ENCODE measurements at places on chromosomes 11 and 22. TPM values are rescaled to one million over a fixed set of nuclear protein-coding genes. Genes with fewer than 3 reads are reported as not detected.
A peak's percentile ranks its signal among the peaks of the same experiment; 100 is the strongest.

DNA sequence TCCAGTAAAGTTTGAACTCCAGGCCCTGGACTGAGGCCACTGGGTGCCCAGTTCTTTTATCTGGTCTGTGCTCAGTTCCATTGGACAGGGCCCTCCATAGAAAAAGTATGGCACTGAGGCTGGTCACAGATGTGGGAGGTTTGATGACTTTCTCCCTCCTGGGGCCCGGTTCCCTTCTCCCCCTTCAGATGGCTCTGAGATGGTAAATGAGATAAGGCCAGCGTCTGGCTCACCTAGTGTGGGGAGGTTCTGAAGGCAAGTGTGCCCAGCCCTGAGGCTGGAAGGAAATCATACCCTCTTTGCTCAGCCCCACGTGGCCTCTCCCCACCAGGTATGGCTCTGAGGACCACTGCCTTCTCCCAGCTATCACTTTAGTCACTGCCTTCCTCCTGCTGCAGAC is 1.5 kb upstream of the CLDN5 start:
- no peak for DNase-seq

Gene POU2AF2
- 1.3 TPM for total RNA-seq

GRCh38 chr11:61771985-61772455 is 19.6 kb downstream of the MYRF start:
- no peak for DNase-seq

Gene LZTR1
- total RNA-seq, result 31.6 TPM

Gene UCP2
- total RNA-seq, result 43.0 TPM

DNA sequence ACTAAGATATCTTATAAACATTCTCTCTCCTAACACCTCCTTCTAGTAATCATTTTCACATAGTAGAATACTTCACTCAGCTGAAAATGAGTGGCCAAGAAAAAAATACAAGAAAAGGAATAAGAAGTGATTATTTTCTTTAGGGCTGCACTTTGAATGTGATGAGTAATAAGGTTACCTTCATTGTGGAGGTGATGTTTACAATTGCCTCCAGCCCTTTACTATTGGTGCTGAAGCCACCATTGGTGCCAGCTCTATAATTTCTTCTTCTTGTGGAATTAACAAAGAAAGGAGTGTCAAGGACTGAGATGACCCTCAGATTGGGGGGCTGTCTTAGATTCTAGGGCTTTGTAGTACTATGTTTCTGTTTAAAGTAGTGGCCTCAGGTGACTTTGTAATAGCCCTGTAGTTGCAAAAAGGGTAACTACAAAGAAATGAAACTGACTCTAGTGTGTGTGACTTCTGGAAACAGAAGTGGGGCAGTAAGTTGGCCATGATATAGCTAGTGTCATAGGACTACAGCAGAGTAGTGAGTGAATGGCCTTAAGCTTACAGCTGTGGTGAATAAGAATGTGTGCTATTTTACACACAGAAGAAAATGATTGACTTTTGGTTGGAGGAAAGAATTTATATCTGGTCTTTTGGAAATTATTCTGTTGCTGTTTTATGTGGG is 287.2 kb downstream of the TMEM135 start:
- no peak for DNase-seq

Gene EMID1
- 4.4 TPM for total RNA-seq

DNA sequence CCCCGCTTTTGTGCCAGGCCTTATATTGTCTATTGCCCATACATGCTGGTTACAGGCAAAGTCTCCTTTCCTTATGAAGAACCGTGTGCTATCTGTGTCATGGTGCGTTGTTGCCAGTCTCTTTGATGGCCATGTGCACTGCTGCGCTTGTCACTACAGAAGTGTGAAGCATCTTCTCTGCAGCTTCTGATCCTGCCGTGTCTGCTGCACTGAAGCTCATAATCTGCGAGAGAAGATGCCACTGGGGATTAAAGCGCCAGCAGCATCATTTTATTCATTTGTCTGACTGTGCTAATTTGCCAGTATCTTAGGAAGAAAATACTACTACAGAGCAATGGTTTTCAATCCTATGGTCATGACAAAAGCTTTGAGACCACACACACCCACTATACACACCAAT is 330.1 kb downstream of the FAT3 start:
- DNase-seq, result no peak

Gene GLB1L3
- not detected for total RNA-seq

- no peak for DNase-seq
Observed at GRCh38 chr11:13259374-13259773, 18.2 kb upstream of the BMAL1 start.

Gene CTSF
- 3.1 TPM for total RNA-seq

Gene APOBEC3B
- total RNA-seq, result 9.3 TPM

- no peak for DNase-seq
Observed at GRCh38 chr11:18490319-18490718, 34.7 kb downstream of the LDHAL6A start.

Gene LYVE1
- 10.3 TPM for total RNA-seq

DNA sequence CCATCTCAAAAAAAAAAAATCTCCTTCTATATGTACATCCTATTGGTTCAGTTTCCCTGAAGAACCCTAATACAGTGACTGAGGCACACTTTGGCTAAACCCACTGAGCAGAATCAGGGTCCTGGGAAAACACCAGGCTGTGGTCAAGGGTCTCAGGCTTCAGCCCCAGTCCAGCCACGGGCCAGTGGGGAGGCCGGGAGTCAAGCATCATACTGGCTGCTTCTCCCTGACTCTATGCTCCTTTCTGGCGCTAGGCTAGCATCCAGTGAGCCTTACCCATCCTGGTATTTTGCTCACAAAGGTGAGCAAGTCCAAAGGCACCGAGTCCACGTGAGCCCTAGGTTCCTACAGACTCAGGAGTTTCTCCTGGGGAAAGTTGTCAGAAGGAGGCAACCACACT is 752.5 kb downstream of the BRD1 start:
- no peak for DNase-seq

- DNase-seq, result no peak
Observed at GRCh38 chr11:36219996-36220395, 69.2 kb downstream of the COMMD9 start.

DNA sequence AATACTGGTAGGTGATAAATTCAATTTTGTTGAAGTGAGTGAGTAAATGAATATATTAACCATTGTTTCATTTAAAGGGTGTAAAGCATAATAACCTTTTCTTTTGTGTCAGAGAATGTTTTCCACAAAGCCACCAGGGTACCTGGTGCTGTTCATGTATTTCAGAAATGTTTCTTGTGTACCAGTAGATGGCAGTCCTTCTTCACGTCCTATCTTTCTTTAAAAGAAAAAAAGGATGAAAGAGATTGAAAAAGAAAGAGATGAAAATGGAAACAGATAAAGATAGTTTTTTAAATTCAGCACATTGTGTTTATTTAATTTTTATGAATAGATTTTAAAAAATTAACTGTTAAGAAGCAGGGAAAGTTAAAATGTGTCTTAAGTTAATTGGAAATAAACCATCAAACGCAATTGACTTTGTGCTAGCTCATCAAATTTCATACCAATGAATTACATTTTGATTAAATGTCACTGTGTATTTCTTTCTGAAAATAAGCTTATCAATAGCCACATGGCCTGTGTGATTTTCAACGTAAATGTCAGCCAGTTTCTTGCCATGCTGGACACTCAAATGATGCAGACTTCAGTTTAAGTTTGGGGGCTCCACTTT is 65.5 kb upstream of the CHORDC1 start:
- no peak for DNase-seq

DNA sequence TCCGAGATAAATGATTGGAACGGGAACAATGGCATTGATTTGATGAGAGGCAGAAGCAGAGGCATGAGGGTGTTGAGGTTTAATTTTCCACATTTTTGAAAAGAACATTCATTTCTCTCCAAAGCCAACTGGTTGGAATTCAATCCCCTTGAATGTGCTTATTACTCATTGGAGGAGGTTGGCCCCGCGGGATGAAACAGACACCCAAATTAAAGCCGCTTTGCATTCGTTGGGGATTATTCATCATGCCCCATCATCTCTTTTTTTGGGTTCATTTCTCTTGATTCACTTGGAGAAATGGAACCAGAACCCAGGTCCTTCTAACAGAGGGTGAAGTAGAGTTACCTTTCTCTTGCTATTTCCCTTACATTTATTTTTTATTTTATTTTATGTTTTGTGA is 47.6 kb upstream of the PARVG start:
- DNase-seq, result no peak

DNA sequence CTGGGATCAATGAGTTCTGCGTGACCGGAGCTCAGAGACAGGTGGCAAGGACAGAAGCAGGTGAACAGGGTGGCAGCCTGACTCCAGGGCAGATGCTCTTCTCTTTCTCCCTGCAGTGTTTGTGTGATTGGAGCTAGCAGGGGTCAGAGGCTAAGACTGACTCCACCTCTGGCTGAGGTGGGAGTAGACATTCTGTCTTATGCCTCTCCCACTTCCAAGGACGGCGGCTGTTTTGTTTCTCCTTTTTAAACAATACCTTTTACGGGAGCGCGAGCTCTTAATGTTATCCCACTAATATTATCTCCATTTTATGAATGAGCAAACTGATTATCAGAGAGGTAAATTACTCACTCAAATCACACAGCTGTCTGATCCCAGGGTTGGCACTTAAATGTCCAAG is 323.7 kb downstream of the MIAT start:
- DNase-seq, result no peak

DNA sequence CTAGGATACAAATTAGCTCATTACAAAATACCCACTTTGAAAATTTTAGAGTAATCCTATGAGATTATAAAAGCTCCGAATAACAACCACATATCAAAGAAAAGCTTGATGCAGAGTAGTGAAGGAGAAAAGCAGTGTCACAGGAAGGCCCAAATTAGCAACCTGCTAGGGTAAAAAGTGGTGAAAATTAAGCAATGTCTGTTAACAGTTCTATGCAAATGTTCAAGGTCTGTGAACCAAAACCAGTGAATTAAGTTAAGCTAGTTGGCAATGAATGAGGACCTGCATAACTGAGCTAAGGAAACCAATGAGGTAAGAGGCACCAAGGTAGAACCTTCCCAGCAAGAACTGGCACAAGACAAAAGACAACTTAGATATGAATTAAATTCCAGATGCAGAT is 29.6 kb downstream of the PRDM10 start:
- no peak for DNase-seq

GRCh38 chr22:19959587-19960490 is 18.2 kb upstream of the TXNRD2 start:
- no peak for DNase-seq

- DNase-seq, result no peak
Observed at GRCh38 chr22:45201678-45202332, 38.1 kb downstream of the NUP50 start.

Gene OR51I2
- total RNA-seq, result not detected

DNA sequence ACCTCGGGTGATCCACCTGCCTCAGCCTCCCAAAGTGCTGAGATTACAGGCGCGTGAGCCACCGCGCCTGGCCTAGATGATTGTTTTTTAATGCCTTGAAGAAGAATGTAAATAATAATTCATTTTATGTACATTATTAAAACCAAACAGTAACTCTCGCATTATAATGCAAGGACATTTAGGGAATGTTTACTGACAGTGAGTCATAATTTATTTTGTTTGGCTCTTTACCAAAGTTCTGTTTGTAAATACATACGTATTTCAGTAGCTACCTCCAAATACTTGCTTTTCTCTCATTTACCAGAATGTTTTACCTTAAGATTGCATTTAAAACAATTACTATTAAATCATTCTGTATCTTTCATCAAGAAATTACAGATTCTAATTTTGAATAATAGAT is 3.0 kb downstream of the RAB39A start:
- no peak for DNase-seq

DNA sequence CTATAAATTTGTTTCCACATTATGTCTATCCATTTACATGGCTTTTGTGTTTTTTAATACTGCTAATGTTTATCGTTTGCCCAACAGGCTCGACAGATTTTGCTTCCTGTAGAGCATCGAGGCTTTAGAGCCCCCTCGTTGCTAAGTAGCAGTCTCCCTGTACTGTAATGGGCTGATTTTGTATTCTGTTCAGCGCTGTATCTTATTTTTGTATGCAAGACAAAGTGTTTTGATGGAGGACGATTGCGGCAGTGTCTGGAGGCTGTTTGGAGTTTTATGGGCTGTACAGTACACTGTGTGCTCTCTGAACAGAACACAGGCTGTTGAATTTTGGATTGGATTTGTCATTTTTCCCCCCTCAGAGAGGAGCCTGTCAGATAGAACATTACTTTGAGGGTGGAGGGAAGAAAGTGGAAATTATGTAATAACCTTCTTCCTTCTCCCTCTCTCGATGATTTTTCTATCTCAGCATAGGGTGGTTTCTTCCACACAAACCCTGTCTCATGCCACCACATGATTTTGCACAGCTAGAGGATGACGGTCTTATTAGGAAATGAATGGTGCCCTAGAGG is 104.4 kb downstream of the ZBTB16 start:
- no peak for DNase-seq

DNA sequence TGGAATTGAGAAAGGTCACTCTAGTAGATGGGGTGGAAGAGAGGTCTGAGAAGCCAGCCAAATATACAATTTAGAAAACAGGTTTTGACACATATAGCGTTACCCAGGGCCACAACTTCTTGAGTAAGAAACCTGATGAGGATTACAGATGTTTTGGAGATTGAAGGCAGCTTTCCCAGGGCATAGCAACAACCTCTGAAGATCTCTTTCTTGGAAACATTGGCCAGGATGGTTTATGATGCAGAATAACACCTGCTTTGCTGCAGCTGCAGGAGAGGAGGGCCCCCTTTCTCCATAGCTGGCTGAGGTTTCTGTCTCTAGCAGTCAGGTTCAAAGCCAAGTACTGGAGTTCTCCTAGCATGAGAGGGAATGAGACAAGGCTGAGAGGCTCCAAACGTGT is 75.1 kb upstream of the NUP50 start:
- DNase-seq, result no peak

Gene GGTLC2
- not detected for total RNA-seq

Gene C1QTNF5
- total RNA-seq, result 5.3 TPM

Gene PHOX2A
- 0.37 TPM for total RNA-seq

- DNase-seq, result no peak
Observed at GRCh38 chr22:26894766-26895485, 237.5 kb downstream of the MIAT start.

DNA sequence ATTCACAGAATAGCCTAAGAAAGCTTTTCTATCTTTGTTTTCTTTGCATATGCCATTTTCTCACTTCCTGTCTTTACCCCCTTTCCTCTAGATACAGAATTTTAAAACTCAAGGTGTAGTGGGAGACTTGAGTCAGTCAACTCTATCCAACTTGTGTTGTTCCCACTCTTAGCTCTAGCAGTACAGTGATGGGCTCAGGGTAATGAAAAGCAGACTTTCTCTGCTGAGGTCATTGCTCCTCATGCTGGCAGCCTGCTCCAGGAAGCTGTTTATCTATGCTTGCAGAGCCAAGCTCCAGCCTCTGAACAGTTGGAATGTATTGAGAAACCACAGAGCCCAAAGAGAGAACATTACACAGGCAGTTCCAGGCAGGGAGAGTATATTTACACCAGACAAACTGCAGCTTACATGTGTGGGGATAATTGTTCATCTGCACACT is 68.1 kb downstream of the CSTPP1 start:
- peak; percentile 73 for DNase-seq

GRCh38 chr22:45631140-45631840 is 40.3 kb upstream of the ATXN10 start:
- no peak for DNase-seq

DNA sequence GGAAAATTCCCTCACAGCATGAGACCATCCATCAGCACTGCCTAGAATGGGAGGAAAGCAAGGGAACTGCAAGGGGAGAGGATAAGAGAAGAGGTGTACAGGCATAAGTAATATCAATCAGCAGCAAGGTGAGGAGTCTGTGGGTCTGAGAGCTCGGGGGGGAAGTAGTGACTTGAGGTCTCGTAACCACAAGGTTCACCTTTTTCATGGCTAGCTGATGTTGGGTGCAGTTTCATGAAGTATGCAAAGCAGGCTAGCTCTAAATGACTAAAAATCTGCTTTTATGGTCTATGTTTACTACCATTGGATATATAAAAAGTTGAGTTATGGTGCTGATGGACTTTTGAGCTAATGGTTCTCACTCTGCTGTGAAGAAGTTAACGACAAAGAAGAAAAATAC is 35.8 kb downstream of the OR4C6 start:
- DNase-seq, result no peak

Gene NXPE1
- total RNA-seq, result 210 TPM
